ENCODE measurements at places on chromosomes 4 and X. TPM values are rescaled to one million over a fixed set of nuclear protein-coding genes. Genes with fewer than 3 reads are reported as not detected.
A peak's percentile ranks its signal among the peaks of the same experiment; 100 is the strongest.

The JAKMIP1 gene
- total RNA-seq, result 0.71 TPM

The CLDN22 gene
- total RNA-seq, result not detected

The SCRG1 gene
- total RNA-seq, result 0.27 TPM

The TRAPPC2 gene
- 20.9 TPM for total RNA-seq

The OCRL gene
- total RNA-seq, result 28.3 TPM

The S100G gene
- not detected for total RNA-seq

The MAGT1 gene
- total RNA-seq, result 85.1 TPM

The NAA11 gene
- total RNA-seq, result not detected

The ASB11 gene
- not detected for total RNA-seq

The IGSF1 gene
- total RNA-seq, result 21.6 TPM

The GALNT7 gene
- total RNA-seq, result 38.2 TPM

- peak; percentile 37 for DNase-seq
- H3K4me3 ChIP-seq, result no peak overlapping the region
- H3K27ac ChIP-seq, result no peak overlapping the region
- no peaks in the 10 kb centered on the region for H3K27me3 ChIP-seq
Measured at GRCh38 chrX:119735467-119735866, 22.9 kb upstream of the SOWAHD start.

DNA sequence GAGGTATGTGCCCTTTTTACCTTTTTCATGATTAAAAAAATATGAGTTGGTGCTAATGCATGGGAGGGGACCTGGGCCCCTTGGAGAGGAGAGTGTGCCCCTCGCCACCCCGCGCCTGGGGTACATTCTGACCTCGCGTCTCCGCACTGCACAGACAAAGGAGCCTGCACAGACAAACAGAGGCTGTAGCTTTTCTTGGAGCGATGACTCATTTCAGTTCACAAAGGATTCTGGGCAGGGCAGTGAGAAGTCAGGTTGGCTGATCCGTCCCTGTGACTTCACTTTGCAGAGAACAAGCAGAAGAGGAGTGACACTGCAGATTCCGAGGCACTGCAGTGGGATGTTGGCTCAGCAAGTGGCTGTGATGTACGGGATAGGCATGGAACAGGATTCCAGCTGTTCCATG lies 82.9 kb downstream of the STOX2 start:
- H3K4me1 ChIP-seq, result peaks cover 4% of the 10 kb centered on the region
- H3K27me3 ChIP-seq, result no peaks in the 10 kb centered on the region
- H3K4me3 ChIP-seq, result no peak overlapping the region
- H3K27ac ChIP-seq, result no peak overlapping the region

GRCh38 chr4:128907981-128908380 lies 98.5 kb downstream of the JADE1 start:
- no peak for DNase-seq
- H3K36me3 ChIP-seq, result no peaks in the 10 kb centered on the region
- no peaks in the 10 kb centered on the region for H3K27me3 ChIP-seq
- H3K4me1 ChIP-seq, result no peaks in the 10 kb centered on the region
- H3K27ac ChIP-seq, result no peak overlapping the region

- H3K27me3 ChIP-seq, result no peaks in the 10 kb centered on the region
- H3K36me3 ChIP-seq, result no peaks in the 10 kb centered on the region
- no peaks in the 10 kb centered on the region for H3K4me1 ChIP-seq
- H3K4me3 ChIP-seq, result no peak within 1 kb of the TSS
Measured at GRCh38 chrX:55220119-55220794, at the start of gene PAGE5. Gene PAGE5, plus strand, starts transcription at chrX:55220346. Its CDS starts 1,037 bp downstream, at chrX:55221383.

- peaks cover 14% of the 10 kb centered on the region for H3K4me1 ChIP-seq
- DNase-seq, result no peak
- no peaks in the 10 kb centered on the region for H3K36me3 ChIP-seq
- no peak overlapping the region for H3K4me3 ChIP-seq
- H3K27me3 ChIP-seq, result no peaks in the 10 kb centered on the region
Measured at GRCh38 chr4:173218411-173219125, 50.0 kb downstream of the GALNT7 start.

DNA sequence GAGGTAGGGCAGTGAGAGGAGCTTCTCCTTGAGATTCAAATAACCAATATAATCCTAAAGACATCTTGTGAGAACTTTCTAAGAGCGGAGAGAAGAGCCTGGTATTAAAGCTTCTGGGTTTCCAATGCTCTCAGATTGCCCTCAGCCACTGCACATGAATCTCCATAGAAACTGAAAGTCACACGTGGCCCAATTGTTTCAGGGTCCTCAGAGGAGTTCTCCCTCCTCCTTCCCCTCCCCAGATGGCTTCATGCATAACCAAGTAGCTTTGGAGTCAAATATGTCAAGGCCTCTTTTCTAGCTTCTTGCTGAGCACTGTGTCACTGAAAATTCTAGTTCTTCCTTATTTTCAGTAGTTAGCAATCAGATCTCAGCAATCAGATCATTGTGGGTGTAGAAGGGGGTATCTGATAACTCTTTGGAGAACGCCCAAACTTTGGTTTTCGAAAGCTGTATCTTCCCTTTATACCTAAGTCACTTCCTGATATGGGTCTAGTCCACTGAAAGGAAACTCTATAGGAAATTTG lies 2.2 kb downstream of the BTK start:
- H3K4me3 ChIP-seq, result no peak overlapping the region
- no peaks in the 10 kb centered on the region for H3K27me3 ChIP-seq
- H3K36me3 ChIP-seq, result no peaks in the 10 kb centered on the region
- no peak overlapping the region for H3K27ac ChIP-seq

GRCh38 chr4:67393699-67394281 lies 151.5 kb downstream of the CENPC start:
- H3K4me3 ChIP-seq, result no peak overlapping the region
- no peaks in the 10 kb centered on the region for H3K27me3 ChIP-seq
- no peaks in the 10 kb centered on the region for H3K4me1 ChIP-seq
- H3K27ac ChIP-seq, result no peak overlapping the region
- H3K36me3 ChIP-seq, result no peaks in the 10 kb centered on the region

DNA sequence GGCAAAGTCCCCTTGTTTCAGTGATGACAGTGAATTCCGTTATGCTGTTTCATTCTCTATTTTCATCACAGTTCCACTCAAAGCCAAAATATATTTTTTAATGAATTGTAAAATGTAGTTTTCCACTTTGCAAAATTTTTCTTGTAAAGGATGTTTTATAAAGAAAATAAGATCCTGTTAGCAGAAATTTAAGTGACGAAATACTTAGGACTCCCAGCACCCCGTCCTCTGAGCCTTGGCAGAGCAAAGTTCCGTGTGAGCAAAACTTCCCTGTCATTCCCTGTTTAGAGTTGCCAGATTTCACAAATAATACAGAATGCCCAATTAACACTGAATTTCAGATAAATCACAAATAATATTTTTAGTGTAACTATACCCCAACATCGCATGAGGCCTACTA lies 81.0 kb upstream of the RBPJ start:
- H3K4me3 ChIP-seq, result no peak overlapping the region
- peaks cover 14% of the 10 kb centered on the region for H3K4me1 ChIP-seq
- H3K27me3 ChIP-seq, result no peaks in the 10 kb centered on the region

- no peak overlapping the region for H3K4me3 ChIP-seq
- no peaks in the 10 kb centered on the region for H3K27me3 ChIP-seq
- no peak overlapping the region for H3K27ac ChIP-seq
- no peaks in the 10 kb centered on the region for H3K36me3 ChIP-seq
- H3K4me1 ChIP-seq, result no peaks in the 10 kb centered on the region
- no peak for DNase-seq
Measured at GRCh38 chrX:154593201-154593600, 8.3 kb downstream of the CTAG1A start.

GRCh38 chr4:84753321-84753972 lies 170.5 kb downstream of the CDS1 start:
- H3K27me3 ChIP-seq, result no peaks in the 10 kb centered on the region
- DNase-seq, result no peak
- no peak overlapping the region for H3K27ac ChIP-seq

DNA sequence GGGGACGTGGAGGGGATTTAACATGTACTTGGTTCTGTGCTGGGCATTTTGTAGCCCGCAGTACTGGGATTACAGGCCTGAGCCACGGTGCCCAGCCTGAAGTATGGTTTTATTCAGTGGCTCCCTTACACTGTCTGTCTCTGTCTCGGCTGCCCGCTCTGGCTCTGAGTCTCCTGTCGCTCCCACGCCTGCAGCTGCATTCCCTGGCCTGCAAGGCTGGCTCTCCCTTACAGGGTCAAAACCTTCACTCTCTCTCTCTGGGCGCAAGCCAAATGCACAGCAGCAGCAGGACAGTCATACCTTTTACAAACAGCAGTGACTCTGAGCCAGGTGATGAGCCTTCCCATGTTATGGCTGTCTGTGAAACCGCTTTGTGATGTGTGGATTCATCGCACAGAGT lies 72.1 kb downstream of the HTRA3 start:
- no peaks in the 10 kb centered on the region for H3K36me3 ChIP-seq
- DNase-seq, result peak; percentile 62
- no peaks in the 10 kb centered on the region for H3K27me3 ChIP-seq
- H3K27ac ChIP-seq, result peak overlapping the region; percentile 62

DNA sequence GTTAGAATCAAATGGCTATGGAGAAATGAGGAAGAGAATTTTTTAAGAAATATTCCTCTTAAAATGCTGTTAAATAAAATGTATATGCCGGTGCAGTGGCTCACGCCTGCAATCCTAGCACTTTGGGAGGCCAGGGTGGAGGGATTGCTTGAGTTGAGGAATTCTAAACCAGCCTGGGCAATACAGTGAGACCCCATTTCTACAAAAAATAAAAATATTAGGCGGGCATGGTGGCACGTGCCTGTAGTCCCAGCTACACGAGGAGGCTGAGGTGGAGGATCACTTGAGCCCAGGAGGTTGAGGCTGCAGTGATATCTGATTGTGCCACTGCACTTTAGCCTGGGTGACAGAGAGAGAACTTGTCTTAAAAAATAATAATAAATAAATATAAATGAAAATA lies 7.9 kb upstream of the FUNDC1 start:
- H3K27me3 ChIP-seq, result no peaks in the 10 kb centered on the region
- H3K27ac ChIP-seq, result no peak overlapping the region
- no peak overlapping the region for H3K4me3 ChIP-seq
- H3K4me1 ChIP-seq, result no peaks in the 10 kb centered on the region

DNA sequence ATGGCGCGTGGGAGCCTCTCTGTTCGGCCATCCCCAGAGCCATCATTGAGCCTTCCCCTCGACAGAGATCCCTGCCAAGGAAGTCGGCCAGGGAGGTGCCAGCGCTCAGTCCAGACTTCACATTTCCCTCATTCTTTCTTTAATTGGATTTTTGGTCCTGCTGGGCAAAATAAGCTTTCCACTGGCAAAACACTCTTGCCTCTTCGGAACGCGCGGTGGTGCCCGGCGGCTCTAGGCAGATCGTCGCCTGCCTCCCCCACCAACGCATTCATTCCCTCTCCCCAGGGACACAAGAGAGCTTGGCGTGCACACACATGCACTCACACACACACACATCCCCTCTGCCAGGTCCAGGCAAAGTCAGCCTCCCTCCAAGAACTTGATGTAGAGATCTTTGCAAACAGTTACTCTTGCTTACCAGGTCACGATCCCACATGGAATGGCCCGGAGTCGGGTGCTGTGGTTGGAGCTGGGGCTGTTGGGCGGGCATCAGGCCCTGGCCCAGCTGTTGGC lies 257.1 kb downstream of the BCOR start:
- no peaks in the 10 kb centered on the region for H3K27me3 ChIP-seq
- no peak overlapping the region for H3K27ac ChIP-seq
- H3K36me3 ChIP-seq, result no peaks in the 10 kb centered on the region
- no peak overlapping the region for H3K4me3 ChIP-seq
- DNase-seq, result no peak

DNA sequence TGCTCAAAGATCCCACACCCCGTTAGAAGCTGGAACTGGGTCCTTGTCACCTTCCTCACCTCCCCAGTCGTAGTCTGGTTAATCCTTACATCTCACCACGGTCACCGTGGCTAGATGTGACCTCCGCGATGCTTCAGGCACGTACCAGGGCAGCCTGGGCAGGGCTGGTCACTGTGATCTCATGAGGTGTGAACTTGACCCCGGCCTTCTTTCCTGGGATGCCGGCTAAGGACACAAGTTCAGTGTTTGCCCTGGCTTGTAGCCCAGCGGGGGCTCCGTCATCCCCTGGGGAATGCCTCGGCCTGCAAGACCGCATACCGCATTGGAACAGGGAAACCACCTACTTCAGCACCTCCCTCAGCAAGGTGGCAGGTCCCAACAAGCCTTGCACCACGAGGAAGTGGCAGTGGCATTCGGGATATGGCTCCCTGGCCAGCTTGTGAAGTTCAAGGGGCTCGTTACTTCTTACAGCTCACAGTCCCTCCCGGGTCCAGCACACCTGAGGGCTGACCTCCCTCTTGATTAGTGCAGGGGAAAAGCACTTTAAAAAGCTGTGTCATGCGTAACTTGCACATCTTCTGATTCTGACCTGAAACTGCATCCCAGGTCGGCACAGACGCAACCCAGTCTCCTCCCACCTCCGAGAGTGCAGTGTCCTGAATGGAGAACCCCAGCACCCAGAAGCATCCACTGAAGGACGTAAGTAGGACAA lies 25.9 kb downstream of the NOP14 start:
- H3K4me3 ChIP-seq, result no peak overlapping the region
- DNase-seq, result no peak
- peaks cover 39% of the 10 kb centered on the region for H3K4me1 ChIP-seq
- no peak overlapping the region for H3K27ac ChIP-seq
- no peaks in the 10 kb centered on the region for H3K27me3 ChIP-seq
- H3K36me3 ChIP-seq, result peaks cover 28% of the 10 kb centered on the region

DNA sequence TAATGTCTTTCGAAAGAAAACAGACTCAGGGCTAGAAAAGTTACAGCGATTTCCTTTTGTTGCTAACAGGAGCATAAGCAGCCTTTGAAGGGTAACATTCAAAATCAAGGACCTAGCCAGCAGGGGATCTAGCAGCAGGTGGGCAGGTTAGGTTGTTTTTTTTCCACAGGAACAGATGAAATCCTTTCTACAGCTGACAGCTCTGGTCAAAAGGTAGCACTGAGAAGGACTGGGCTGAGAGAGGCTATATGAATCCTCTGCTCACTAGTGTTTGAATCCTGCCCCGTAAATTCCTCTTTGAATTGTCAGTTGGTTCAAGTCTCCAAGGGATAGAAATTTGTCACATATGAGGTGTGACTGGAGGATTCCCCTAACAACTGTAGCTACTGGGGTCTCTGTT lies 188.2 kb downstream of the SH2D1A start:
- no peaks in the 10 kb centered on the region for H3K4me1 ChIP-seq
- H3K27me3 ChIP-seq, result no peaks in the 10 kb centered on the region
- DNase-seq, result no peak
- no peak overlapping the region for H3K27ac ChIP-seq

GRCh38 chrX:110852180-110852579 lies 56.6 kb upstream of the CHRDL1 start:
- H3K4me3 ChIP-seq, result no peak overlapping the region
- H3K4me1 ChIP-seq, result no peaks in the 10 kb centered on the region
- DNase-seq, result no peak
- no peaks in the 10 kb centered on the region for H3K27me3 ChIP-seq
- no peaks in the 10 kb centered on the region for H3K36me3 ChIP-seq

- H3K27me3 ChIP-seq, result no peaks in the 10 kb centered on the region
- peak; percentile 6 for DNase-seq
- H3K4me3 ChIP-seq, result no peak overlapping the region
- peaks cover 7% of the 10 kb centered on the region for H3K4me1 ChIP-seq
- no peaks in the 10 kb centered on the region for H3K36me3 ChIP-seq
Measured at GRCh38 chr4:147340111-147340510, 140.8 kb upstream of the EDNRA start.

DNA sequence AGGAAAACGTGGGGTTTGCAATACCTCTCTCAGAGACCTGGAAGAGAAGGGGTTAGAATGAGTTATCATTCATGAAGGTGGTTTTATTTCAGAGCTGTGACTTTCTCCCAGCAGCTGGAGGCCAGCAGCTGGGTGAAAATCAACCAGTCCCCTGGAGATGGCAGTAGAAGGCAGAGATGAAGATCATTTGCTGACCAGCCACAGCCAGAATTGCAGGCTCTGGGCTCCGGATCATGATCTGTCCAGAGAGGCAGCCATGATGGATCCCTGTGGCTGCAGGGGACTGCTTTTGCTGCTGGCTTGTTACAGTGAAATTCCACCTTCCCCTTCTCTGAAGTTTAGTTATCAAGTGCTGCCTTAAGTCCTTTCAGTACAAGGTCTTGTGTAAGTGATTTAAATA lies 46.9 kb upstream of the TAB3 start:
- DNase-seq, result peak; percentile 1
- no peaks in the 10 kb centered on the region for H3K27me3 ChIP-seq
- no peaks in the 10 kb centered on the region for H3K36me3 ChIP-seq

All from thyroid gland (tissue), 4 donors.